Suppressor macrophage (primary cell): ENCODE measurements at places on chromosomes 16 and 17.

DNA sequence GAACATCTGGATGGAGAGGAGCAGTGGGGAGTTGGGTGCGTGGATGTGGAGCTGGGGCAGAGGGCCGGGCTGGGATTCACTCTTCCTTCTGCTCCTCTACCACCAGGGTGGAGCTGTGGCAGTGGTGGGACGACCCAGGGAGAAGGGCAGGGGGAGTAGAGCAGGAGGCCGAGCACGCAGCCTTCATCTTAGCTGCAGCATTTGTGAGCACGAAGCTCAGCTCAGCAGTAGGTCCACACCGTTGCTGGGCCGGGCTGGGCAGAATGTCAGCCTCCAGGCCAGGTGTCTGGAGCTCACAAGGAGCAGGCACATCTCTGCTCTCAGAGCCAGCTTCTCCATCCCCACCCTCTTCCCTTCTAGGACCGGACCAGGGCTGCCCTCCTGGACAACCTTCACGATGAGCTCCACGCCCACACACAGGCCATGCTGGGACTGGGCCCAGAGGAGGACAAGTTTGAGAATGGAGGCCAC is 55.7 kb downstream of the OR1D5 start:
- no peak for DNase-seq

- DNase-seq: no peak
Observed at GRCh38 chr17:20128036-20128667, 119.0 kb downstream of the SPECC1 start.

DNA sequence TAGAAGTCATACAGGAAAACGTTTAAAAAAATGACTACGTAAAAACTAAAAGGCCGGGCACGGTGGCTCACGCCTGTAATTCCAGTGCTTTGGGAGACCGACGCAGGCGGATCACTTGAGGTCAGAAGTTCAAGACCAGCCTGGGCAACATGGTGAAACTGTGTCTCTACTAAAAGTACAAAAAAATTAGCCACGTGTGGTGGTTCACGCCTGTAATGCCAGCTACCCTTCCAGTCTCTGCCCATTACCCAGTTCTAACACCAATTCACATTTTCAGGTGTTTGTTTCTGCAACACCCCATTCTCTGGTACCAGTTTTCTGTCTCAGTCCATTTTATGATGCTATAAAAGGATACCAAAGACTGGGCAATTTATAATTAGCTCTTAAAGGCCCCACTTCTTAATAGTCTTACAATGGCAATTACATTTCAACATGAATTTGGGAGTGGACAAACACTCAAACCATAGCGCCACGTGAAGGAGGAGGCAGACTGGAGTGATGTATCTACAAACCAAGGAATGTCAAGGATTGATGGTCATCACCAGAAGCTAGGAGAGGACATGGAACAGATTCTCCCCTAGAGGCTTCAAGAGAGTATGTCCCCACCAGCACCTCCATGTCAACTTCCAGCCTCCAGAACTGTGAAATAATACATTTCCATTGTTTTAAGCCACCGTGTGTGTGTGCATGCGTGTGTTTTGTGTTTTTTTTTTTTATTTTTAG is 791 bp upstream of the C17orf75 start:
- DNase-seq: no peak

GRCh38 chr16:76386784-76387183 is 109.6 kb downstream of the CNTNAP4 start:
- no peak for DNase-seq

- DNase-seq: no peak
Observed at GRCh38 chr16:21613781-21614180, 14.4 kb downstream of the METTL9 start.
